ENCODE measurements at places on chromosomes 5 and 9.

GRCh38 chr9:127330501-127330900 is 65.9 kb downstream of the GARNL3 start:
- no peaks in the 10 kb centered on the region for H3K27me3 ChIP-seq
- H3K4me3 ChIP-seq: no peak overlapping the region
- no peak overlapping the region for H3K27ac ChIP-seq

DNA sequence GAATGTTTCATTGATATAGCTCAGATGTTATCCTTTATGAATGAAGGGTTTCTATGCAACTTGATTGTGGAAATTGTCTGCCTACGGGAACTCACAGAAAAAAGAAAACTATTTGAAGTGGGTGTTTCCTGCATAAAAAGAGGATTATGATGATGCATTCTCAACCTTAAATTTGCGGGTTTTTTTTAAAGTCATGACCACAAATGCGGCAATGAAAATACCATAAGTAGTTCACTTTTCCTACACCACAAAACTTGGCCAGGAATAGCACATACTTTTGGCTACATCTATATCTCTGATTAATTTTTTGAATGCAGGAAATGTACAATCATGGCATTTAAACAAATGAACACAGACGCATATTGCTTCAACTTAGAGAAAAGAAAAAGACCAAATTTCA is 754.7 kb downstream of the DTWD2 start:
- no peaks in the 10 kb centered on the region for H3K36me3 ChIP-seq
- DNase-seq: no peak
- H3K4me1 ChIP-seq: no peaks in the 10 kb centered on the region
- no peaks in the 10 kb centered on the region for H3K27me3 ChIP-seq
- no peak overlapping the region for H3K27ac ChIP-seq

GRCh38 chr9:37972351-37972848 is 68.5 kb upstream of the SLC25A51 start:
- H3K4me1 ChIP-seq: no peaks in the 10 kb centered on the region
- no peak overlapping the region for H3K27ac ChIP-seq
- peaks cover 11% of the 10 kb centered on the region for H3K36me3 ChIP-seq
- no peak overlapping the region for H3K4me3 ChIP-seq
- no peak for DNase-seq
- no peaks in the 10 kb centered on the region for H3K27me3 ChIP-seq

GRCh38 chr5:133827011-133827410 is 141.4 kb downstream of the C5orf15 start:
- no peaks in the 10 kb centered on the region for H3K27me3 ChIP-seq
- H3K4me1 ChIP-seq: no peaks in the 10 kb centered on the region
- H3K36me3 ChIP-seq: no peaks in the 10 kb centered on the region
- DNase-seq: no peak
- H3K4me3 ChIP-seq: no peak overlapping the region

DNA sequence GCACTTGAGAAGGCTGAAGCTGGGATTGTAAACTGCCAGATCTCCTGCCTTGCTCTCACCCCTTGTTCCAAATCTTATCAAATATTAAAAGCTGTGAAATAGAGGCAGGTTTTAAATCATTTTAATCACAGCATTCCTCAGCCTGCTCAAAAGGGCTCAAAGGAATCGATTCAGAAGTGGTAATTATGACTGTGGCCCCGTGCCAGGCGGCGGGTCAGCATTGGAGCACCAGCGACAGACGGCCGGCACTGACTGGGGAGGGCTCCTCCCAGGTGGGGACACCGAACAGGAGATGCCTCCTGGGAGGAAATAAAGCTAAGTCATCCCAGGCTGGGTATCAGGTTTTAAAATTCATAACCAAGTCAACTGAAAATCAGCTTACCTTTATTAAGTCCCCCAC is 66.7 kb downstream of the KCNIP1 start:
- no peak overlapping the region for H3K4me3 ChIP-seq
- no peaks in the 10 kb centered on the region for H3K27me3 ChIP-seq
- no peaks in the 10 kb centered on the region for H3K36me3 ChIP-seq
- no peaks in the 10 kb centered on the region for H3K4me1 ChIP-seq
- no peak for DNase-seq

DNA sequence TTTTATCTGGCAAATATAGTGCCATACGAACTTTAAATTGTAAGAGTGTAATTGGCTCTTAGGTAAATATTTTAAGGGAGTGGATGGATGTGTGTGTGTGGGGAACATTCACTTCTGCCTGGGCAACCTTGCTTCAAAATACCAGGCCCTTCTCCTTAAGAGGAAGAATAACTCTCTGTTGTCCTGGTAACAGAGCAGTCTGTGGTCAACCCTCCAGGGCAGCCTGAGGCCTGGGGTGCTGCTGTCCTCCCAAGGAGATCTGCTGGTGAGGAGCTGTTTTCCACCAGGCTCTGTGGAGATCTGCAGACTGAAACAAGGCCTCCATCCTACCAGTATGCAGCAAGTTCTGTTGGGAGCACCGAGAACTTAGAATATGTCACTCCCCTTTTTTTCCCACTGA is 325.2 kb downstream of the PSAT1 start:
- H3K27ac ChIP-seq: no peak overlapping the region
- H3K4me3 ChIP-seq: no peak overlapping the region
- no peaks in the 10 kb centered on the region for H3K4me1 ChIP-seq
- no peaks in the 10 kb centered on the region for H3K27me3 ChIP-seq
- DNase-seq: no peak
